ENCODE measurements at places on chromosomes 4 and X.

DNA sequence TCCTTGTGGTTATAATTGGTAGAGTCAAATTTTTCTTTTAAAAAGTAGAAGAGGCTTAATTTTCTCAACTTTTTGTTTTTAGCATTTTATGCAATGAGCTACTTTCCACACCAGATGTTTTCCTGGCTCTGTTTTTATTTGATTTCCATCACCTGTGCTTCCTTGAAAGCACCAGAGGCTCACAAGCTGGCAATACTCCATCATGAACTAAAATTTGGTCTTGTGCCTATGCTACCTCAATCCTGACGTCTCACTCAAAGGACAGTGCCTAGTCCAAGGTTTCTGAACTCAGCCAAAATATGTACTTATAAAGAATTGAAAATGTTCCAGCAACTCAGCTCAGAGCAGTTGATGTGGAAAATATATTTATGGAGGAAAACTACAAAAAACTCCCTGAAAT lies 914.0 kb upstream of the PRKX start:
- DNase-seq: no peak

- DNase-seq: no peak
These were observed 94.1 kb downstream of the DRD5 start for GRCh38 chr4:9875516-9875915.

- no peak for DNase-seq
These were observed 128.7 kb upstream of the TLL1 start for GRCh38 chr4:165744370-165744769.

GRCh38 chrX:132426695-132427281 lies 62.0 kb downstream of the MBNL3 start:
- no peak for DNase-seq

DNA sequence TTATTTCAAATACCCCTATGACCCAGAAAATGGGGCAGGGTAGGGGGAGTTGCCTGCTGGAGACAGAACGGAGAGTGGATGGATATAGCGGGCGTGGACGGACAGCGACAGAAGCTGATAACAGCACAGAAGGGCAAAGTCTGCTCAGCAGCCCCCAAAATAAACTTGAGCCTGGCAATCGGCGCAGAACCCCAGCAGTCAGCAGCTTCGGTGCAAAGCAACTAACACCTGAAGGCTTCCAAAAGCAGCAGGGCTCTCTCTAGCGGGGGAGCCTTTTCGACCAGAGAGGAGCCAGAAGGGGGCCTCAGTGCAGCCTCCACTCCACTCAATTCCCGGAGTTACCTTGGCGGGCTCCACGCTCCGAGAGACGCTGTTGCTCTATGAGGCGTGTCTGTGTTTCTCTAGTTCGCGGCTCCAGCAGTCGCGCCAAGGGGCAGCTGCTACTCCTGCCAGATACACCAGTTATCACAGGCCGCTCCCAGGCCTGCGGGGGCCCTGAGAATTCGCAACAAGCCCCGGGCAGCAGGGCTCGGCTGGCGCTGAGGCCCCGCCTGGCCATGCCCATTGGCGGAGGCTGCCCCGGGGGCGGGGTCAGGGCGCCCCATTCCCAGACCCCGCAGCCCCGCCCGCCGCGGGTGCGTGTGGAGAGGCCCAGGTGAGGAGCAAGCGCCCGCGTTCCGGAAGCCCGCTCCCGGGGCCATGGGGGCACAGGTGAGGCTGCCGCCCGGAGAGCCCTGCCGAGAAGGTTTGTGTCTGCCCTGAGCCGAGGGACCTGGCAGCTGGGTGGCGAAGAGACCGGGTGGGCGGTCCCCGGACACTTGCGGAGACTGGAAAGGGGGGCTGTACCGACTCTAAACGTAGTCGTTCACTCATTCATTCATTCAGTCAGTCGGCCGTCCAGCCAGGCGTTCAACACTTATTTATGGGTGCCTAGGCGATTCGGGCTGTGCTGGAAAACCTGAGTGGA lies at the start of the genes CNGA1 and NIPAL1:
CNGA1 (minus strand) TSS at position 541 of the 967 bp plus-strand sequence. CDS start 63,992 bp downstream, outside the sequence.
NIPAL1 (plus strand) TSS at position 632 of the 967 bp plus-strand sequence; CDS start at position 700, 68 bp downstream.
- peak; percentile 89 for DNase-seq

GRCh38 chrX:153645921-153646488 lies 998 bp upstream of the DUSP9 start:
- DNase-seq: peak; percentile 42

DNA sequence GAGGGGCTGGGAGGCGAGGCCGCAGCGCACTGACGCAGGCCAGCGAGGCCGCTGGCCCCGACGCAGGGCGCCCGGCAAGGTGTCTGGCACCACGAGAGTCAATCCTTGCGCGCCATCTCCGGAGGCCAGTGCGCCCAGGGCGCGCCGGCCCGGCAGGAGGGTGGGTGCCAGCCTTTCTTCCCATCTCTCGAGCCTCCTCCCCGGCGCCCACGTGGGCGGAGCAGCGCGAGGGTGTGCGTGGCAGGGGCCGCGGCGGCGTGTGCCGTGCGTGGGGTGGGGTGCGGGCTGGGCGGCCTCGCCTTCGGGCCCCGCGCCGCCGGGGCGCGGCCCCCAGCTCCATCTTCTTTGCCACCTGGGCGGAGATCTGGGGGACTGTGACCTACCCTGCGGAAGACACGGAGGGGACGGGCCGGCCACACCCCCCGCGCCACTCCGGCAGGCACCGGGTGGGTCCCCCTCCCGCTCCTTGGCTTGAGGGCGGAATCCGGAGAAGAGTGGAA lies 877 bp downstream of the JAKMIP1 start:
- DNase-seq: no peak

DNA sequence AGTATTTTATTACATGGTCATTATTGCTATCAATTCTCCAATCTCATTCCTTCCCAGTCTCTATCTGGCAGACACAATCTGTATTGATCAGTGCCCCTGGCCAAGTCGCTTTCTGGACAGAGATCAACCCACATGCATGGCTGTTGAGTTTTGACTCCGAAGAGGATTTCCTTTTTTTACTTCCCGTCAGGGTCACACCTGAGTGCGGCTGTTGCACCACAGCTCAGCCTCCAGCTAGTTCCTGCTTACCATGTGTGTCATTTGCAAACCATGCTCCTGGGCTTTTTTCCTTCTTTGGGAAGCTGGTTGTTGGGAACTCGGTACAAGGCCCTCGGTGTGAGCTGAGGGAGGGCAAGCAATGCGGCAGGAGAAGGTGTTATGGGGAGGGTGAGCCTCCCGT lies 11.7 kb downstream of the MAGED2 start:
- no peak for DNase-seq

GRCh38 chrX:102983205-102983604 lies 46.1 kb downstream of the RAB40AL start:
- no peak for DNase-seq

DNA sequence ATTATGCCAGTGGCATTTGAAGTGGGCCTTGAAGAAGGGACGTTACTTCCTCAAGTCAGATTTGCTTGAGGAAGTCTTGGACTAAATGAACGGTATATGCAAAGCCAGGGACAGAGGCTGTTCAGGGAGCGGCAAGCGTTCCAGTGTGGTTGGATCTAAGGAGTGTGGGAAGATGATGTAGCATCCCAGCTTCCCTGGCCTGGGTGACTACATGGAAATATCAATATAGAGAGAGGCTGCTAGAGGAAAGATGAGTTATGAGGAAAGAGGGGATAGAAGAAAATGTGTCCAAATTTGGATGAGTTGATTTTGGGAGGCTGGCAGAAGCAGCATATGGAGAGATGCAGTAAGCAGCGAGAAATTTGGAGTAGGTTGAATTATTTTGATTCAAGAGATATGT lies 432.5 kb upstream of the TENM3 start:
- DNase-seq: no peak

GRCh38 chr4:116005037-116005805 lies 891.8 kb upstream of the NDST4 start:
- DNase-seq: no peak

DNA sequence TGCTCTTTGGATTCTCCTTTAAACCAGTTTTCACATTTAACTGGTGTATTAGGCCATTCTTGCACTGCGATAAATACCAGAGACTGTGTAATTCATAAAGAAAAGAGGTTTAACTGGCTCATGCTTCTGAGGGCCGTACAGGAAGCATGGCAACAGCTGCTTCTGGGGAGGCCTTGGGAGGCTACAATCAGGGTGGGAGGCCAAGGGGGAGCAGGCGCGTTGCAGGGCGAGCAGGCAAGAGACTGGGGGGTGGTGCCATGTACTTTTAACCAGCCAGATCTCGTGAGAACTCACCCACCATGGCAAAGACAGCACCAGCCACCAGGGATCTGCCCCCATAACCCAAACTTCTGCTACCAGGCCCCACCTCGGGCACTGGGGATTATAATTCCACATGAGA lies 38.1 kb downstream of the RNF212 start:
- no peak for DNase-seq

DNA sequence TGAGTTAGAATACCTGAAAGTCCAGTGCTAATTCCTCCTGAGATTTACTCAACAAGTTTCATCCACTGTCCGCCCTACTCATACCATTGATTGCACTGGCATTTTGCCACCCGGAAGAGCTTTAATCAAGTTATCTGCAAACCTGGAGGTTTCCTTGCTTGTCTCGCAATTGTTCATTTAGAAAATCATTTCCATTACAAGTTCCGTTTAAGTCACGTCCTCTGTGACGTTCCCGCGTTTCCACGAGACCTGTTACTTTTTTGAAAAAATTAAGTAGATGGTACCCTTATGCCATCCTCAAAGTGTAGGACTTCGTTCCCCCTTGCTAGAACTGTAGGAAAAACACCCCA lies 761 bp upstream of the FRYL start:
- DNase-seq: no peak

All from kidney (tissue), 22 donors.